Ureter (tissue), 1 donor: ENCODE measurements at places on chromosomes 16 and 17. TPM values are rescaled to one million over a fixed set of nuclear protein-coding genes. Genes with fewer than 3 reads are reported as not detected.

TM4SF5 gene
- total RNA-seq, result not detected

CCP110 gene
- 36.0 TPM for total RNA-seq

RDM1 gene
- total RNA-seq, result 1.1 TPM

SBK1 gene
- total RNA-seq, result 0.49 TPM

IRX3 gene
- total RNA-seq, result 10.9 TPM

GRCh38 chr16:67647111-67647651 is 2.2 kb downstream of the CARMIL2 start:
- DNase-seq, result no peak

- no peak for DNase-seq
Measured at GRCh38 chr17:36683387-36683786, 82.0 kb downstream of the MRM1 start.

DNA sequence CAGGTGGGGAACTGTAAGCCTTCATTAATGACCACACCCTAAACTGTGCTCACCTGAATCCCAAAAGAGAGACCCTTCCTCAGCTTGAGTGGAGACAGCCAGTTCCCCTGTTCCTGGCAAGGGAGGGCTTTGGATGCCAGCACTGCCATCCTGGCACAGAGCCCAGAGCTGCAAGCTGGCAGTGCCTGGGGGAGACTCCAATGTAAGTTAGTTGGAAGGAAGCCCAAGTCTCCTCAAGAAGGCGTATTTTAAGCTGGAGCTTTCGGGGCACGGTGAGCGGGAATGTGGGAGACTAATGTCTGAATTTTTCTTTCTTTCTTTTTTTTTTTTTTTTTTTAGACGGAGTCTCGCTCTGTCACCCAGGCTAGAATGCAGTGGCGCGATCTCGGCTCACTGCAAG is 4.7 kb downstream of the CDC42EP4 start:
- no peak for DNase-seq
